NCI-H2171 (cell line): ENCODE measurements at places on chromosomes 3 and 15.

GRCh38 chr15:34336991-34337556 is 507 bp downstream of the SLC12A6 start:
- DNase-seq, result peak; percentile 28

- no peak for DNase-seq
These were observed 291.6 kb upstream of the CBLB start for GRCh38 chr3:106160396-106160795.

DNA sequence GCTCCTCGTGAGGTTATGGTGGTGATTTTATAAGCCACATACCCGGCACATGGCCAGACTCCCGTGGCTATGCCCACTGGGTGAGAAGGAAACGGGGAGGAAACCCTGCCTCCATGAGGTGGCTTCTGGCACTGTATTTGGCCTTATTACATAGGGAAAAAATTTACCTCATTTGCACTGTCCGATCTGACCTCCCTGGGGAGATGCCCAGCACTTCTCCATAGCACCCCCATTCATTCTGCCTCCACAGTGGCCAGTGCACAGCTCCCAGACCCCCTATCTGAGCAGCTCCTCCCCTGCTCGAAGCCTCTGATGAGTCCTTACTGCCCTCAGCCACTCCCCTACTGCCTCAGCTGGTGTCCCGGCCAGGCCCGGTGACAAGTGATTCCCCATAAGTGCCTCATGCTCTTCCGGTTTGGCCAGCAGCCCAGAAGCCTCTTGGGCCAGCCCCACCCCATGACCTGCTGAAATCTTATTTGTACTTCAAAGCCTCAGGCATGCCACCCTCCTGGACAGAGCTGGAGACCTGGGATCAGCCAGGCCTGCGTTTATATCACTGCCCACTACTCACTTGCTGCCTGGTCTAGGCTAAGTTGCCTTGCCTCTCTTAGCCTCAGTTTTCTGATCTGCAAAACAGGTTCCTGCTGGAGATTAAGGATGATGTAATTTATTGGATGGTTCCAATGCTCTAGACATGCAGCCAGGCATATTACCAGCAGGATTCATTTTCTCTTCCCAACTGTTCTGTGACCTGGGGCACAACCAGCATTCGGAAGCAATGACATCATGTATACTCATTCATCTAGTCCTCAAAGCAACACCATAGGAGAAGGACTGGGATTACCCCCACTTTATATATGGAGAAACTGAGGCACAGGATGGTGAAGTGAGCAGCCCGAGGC is 30.6 kb upstream of the SLC6A6 start:
- DNase-seq, result no peak

- no peak for DNase-seq
These were observed 64.6 kb downstream of the CRTC3 start for GRCh38 chr15:90594301-90594738.

GRCh38 chr15:30921781-30922479 is 18.2 kb downstream of the FAN1 start:
- DNase-seq, result no peak
